Nucleus accumbens (tissue), 56 donors: ENCODE measurements at places on chromosomes 2 and 18.

- no peak for DNase-seq
Observed at GRCh38 chr2:27705851-27706622, 42.3 kb downstream of the SLC4A1AP start.

DNA sequence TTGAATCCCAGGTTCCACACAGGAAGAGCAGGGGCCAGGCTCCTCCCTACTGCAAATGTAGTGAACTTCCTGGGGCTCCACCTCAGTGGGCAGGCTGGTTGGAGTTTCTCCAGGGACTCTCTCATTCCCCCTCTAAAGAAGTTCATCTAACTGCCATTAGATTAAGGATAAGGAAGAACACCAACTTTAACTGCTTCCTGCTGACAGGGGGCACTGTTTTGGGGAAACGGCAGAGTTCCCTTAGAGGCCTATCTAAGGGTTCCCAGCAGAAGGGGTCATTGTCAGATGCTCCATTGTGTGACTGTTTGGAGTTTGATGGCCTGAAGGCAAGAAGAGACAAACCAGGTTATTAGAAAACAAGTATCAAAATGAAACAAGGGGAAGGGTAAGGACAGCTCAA, 2159.7 kb upstream of the PIK3C3 start:
- DNase-seq = no peak

DNA sequence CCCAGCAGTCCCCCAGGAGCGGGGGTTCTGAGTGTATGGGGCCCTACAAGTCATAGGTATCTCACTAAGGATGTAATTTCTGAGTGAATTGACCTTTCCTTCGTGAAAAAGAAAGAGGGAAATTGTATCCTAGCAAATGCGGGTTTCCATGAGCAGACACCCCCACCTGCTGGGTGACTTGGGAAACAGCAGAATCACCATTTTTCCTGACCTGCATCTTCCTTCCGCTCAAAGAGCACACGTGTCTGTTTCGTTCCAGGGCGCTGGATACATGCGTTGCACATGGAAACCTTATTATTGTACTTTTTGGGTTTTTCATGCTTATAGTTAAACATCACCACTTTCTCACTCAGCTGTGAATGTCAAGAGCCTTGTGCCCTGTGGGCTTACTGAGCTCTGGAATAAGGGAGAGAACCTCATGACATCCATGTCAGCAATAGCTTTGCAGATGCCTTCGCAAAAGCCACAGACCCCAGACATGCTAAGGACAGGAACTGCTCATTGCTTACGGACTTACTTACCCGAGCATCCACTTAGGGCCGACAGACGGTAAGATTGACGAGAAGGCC, 132.8 kb downstream of the TPO start:
- DNase-seq = peak; percentile 14

DNA sequence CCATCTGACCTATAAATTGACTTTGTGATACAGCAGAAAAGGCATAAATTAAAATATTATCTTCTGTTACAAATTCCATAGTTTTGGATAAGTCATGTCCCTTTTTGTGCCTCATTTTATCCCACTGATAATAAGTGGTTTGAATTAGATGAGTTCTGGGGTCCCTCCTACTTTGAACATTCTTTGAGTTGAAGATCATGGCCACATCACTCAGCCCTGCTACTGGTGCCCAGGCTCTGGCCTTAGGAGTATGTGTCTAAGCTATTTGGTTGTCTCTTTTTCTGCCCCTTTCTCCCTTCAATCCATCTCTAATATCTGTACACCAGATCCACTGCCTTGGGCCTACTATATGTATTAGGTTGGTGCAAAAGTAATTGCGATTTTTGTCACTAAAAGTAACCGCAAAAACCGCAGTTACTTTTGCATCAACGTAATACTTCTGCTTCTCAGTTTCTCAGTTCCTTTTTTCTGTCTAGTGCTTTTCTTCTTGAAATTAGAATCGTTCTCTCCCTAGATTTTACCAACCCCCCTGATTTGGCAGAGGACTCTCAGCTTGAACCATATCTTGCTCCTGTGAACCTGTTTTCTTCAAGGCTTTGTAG, 362.5 kb upstream of the TNP1 start:
- no peak for DNase-seq

DNA sequence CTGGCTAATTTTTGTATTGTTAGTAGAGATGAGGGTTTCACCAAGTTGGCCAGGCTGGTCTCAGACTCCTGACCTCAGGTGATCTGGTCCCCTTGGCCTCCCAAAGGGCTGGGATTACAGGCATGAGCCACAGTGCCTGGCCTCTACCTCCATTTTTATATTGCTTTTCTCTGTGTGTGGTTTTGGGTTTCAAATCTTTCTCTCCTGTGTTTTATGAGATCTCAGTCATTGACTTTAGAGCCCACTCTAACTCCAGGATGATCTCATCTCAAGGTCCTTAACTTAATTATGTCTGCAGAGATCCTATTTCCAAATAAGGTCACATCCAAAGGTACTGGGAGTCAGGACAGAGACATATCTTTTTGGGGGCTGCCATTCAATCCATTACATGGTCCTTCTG, 24.7 kb downstream of the ARL4C start:
- no peak for DNase-seq

- no peak for DNase-seq
Observed at GRCh38 chr2:182666674-182667314, 49.3 kb upstream of the DNAJC10 start.

GRCh38 chr2:21794611-21795010, 670.8 kb downstream of the TDRD15 start:
- no peak for DNase-seq

DNA sequence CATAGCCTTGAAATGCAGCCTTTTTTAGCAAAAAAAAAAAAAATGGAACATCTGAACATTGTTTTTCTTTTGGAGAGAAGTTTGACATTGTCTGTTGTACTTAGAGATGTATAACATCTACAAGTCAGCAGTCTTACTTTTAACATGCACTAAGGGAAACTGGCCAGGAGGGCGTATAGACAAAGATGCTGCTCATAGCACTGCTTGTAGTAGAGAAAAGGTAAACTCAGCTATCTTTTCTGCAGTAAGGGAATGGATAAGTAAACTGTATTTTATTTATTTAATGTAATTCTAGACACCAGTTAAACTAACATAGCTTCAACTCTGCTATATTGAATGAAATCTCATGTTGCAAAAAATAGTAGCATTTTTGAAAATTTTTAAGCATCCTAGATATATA, 489.6 kb downstream of the PTPRM start:
- no peak for DNase-seq

- no peak for DNase-seq
Observed at GRCh38 chr2:34368304-34368703, 769.2 kb upstream of the FAM98A start.

DNA sequence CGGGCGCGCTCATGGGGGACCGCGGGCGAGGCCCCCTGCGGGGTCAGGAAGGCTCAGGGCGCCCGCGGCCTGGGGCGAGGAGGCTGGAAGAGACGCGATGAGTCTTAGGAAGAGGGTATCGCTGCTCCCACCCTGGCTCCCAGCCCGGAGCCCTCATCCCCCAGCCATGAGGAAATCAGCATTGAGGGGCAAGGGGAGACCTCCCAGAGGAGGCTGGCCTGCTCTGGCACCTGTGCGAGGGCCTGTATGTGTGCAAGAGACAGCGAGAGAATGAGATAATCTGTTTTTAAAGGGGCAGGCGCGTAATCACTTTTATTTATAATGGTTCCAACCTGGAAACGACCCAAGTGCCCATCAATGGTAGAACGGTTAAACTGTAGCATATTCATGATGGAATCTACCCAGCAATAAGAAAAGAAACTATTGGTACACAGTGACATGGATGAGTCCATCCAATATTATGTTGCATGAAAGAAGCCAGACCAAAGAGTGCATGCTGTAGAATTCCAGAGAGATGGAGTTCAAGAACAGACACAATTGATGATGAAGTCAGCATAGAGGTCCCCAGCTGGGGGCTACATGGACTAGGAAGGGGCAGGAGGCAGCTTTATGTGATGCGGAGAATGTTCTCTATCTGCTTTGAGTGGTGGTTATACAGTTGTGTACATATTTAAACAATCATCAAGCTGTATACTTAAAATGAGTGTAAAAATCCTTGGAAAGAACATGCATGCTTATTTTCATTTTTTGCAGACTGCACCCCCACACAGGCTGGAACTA, 14.4 kb downstream of the FBXO41 start:
- no peak for DNase-seq

DNA sequence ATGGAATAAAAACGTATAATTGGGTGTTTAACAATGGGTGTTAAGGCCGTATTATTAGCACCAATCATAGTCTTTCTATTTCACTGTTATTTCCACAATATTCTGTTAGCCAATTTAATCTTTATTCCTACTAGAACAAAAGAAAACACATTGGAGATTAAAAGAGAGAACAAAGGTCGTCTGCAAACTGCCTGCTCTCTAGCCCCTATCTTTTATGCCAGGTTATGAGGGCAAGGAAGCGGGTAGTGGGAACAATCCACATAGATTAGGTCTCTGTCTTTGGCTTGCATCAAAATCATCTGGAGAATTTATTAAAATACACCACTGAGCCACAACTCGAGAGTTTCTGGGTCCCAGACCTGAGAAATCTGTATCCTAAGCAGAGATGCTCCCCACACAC, 69.4 kb upstream of the DSC1 start:
- no peak for DNase-seq

- DNase-seq = peak; percentile 55
Observed at GRCh38 chr18:48948112-48949049, 2.4 kb downstream of the SMAD7 start.

- no peak for DNase-seq
Observed at GRCh38 chr2:195563857-195564512, 93.0 kb upstream of the SLC39A10 start.

GRCh38 chr2:147952118-147952517, 68.4 kb downstream of the ORC4 start:
- DNase-seq = no peak

DNA sequence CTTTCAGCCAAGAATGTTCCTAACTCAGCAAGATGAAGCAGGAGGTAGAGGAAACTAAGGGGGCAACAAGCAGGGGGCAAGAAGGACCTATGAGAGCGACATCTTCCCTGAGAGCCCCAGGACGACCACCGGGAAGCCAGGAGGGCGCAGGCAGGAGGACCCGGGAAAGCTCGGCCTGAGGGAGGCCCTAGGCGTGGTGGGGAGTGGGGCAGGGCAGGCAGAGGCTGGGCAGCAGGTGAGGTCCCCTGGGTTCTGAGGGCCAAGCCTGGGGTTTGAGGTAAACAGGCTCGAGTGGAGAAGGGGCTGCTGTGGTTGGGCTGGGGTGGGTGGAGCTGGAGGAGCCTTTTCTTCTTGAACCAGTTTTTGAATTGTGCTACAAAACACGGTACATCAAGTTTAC, 1.3 kb upstream of the ALPI start:
- no peak for DNase-seq

GRCh38 chr2:67867735-67868134, 195.1 kb downstream of the C1D start:
- no peak for DNase-seq

- DNase-seq = no peak
Observed at GRCh38 chr18:26468931-26469340, 79.4 kb downstream of the KCTD1 start.

DNA sequence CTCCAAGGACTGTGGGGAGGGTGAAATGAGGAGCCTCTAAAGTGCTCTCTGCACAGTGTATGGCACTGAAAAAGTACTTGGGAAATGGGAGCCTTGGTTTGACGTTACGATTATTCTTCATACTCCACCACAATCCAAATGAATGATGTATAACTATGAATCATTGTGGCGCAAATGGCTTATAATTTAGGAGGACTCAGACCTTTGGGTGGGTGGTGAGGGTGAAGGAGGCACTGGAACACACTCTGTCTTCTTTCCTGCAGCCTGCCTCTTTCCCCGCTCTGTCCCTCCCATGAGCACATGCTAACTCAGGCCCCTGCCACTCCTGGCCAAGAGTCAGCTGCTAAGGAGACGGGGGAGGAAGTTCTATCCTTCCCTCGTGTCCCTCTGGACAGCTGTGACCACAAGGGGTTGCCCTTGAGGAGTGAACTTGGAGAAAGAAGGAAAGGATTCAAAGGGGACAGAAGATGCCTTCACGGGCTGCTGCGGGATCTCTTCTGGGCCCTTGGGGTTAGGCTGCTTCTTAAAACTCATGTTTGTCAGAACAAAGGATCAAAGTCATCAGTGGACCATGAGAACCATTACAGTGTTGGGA, 36.5 kb downstream of the POLR1A start:
- no peak for DNase-seq

DNA sequence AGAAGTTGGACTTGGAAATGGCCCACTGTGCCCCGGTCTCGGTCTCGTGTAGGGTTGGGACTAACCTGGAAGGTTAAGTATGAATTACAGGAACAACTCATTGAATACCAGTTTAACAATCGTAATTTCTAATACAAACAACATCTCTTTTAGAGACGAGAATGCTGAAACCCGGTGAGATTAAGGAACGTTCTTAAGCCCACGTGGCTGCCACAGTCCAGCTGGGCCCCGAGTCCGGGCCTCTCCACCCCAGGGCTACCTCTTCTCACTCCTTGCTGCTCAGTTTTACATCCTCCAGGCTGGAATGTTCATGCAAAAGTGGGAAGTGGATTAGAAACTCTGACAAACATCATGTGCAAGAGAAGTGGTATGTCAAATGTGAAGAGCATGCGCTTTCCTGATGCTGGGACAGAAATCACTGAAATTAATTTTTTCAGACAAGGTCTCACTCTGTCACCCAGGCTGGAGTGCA, 29.4 kb downstream of the NGEF start:
- DNase-seq = no peak
